ENCODE measurements at places on chromosomes 3 and 15.

DNA sequence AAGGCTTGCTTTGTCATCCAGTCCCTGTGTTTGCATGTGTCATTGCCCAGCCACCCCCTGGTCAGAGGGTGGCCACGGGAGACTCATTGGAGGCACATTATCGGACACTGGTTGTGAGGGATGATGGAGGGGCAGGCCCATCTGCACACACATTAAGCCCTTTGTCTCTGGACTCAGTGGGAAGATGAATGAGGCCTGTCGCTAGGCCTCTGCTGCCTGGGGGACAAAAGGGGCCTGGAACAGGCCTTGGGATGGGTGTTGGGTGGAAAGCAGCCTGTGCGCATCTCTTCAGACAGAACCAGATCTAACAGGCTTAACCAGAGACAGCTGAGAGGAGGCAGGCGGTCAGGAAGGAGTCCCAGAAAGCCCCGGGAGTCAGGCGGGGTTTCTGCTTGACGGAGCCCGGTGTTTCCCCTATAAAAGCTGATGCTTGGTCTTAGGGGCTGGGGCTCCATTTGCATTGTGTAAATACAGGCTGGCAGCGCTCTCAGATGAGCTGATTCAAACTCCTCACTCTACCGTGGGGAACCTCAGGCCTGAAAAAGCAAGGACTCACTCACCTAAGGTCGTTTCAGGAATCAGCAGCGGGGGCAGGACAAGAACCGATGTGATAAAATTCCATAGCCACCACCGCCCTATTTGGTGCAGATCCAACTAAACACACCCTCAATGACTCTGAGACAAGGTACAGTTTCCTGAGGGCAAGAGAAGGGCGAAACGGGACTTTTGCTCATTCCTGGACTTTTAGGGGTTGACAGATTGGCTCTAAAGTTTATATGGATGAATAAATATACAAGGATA, 17.1 kb upstream of the SKIC8 start:
- no peak for DNase-seq

DNA sequence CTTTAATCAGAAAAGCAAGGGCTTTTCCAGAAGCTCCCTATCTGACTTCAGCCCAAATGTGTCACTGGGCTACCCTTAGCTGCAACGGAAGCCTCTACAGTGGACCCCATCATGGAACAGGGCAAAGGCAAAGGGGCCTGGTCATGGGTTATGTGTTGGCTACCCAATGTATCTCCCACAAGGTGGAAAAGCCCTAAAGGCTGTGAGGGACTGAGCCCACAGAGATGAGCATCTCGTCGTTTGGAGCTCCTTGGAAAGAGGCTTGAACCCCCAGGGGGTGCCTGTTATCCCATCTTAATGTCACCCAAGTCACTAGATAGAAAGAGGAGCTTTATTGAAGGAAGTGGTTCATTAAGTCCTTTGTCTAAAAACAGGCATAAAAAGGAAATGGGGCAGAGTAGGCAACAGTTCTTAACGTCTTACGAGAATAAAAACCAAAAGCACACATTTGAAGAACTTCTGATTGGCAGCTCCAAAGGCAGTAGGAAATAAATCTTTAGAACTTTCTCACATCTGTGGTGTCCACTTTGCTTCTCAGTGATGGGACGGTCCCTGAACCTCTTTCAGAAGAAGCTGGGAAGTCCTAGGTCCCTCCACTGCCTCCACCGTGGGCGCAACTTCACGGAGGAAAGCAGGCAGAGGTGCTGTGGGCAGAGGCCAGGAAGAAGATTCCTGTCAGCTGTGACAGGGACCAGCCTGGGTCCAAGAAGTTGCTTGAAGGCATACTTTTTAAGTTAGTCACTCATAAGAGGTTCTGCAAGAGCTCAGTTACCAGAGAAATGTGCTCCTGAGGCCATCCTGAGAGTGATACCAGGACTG, 93.7 kb downstream of the MYLK start:
- no peak for DNase-seq

DNA sequence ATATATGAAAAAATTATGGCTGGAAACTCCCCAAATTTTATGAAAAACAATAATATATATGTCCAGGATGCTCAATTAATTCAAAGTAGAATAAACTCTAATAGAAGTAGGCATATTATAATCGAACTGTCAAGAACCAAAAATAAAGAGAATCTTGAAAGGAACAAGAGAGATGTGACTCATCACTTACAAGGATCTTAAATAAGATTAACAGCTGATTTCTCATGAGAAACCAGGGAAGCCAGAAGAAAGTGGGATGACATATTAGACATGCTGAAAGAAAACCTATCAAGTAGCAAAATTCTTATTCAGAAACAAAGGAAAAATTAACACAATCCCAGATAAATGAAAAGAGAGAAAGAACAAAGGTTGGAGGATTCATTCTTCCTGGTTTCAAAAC, 66.8 kb downstream of the FAIM start:
- no peak for DNase-seq

DNA sequence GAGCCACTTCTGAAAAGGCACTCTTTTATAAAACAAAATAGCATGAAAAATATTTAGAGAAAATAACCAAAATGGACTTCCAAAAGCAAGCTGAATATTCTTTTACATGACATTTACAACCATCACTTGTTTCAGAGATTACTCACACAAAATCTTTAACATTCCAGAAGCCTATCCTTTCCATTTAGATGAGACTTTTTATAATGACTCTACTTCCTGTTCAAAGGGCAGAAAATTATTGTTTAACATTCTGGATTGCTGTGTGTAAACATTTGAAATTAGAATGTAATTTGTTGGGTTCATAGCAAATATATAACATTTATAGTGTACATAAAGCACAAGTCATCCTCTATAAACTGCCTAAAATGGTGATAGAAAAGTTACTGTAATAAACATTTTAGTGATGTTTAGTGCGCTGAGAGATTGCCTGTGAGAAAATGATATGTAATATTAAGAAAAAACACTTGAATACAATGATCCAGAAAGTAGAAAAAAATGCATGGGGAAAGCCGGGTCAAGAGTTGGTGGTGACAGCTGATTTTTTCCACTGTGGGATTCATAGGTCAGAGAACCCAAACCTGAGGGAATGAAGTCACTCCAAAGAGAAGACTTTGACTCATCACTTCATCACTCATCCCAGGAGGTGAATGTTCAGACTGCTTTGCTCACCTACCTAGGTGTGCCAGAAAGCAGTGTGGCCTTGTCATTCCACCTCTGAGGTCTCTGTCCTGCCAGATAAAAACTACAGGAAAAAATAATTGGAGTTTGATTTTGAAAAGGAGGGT, 305.8 kb downstream of the ARPP21 start:
- DNase-seq: no peak

DNA sequence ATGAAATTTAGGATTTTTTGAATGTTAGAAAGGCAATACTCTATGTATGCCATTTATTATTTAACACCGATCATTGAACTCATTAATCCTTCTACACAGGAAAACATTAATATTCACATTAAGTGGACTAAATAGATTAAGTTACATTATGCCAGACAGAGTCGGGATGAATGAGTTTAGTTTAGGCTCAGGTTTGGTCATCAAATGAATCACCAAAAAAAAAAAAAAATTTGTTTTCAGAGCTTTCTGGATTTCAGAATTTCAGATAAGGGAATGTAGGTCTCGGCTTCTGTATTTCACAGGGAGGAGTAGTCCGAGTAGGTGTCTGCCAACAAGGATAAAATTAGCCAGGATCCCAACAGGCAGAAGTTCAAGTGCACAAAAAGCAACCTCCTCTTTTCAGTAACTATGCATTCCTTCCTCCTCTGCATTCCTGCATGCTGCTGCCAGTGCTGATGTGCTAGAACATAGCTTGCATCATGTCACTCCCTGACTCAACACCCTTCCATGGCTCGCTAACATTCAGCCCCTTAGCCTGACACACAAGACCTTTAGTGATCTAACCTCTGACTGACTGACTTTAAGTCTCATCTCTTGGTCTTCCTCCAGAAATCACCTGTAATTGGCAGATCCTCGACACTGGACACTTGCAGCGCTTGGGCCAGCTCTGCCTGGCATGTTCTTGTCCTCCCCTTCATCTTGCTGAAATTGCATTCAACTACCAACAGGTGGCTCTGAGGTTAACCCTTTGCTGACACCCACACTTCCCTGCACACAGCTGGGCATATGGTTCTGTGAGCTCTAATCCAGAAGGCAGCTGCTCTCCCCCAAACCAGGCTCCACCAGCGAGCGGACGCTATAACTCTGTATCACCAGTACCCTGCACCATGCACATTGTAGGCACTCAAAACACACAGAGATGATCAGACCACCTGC, 145.4 kb upstream of the PROK2 start:
- peak; percentile 39 for DNase-seq

Data from NAMALWA (cell line).